DMS79 treated with DMSO at 0.1 percent for 48 hours (cell line): ENCODE measurements at places on chromosomes 5 and 9.

DNA sequence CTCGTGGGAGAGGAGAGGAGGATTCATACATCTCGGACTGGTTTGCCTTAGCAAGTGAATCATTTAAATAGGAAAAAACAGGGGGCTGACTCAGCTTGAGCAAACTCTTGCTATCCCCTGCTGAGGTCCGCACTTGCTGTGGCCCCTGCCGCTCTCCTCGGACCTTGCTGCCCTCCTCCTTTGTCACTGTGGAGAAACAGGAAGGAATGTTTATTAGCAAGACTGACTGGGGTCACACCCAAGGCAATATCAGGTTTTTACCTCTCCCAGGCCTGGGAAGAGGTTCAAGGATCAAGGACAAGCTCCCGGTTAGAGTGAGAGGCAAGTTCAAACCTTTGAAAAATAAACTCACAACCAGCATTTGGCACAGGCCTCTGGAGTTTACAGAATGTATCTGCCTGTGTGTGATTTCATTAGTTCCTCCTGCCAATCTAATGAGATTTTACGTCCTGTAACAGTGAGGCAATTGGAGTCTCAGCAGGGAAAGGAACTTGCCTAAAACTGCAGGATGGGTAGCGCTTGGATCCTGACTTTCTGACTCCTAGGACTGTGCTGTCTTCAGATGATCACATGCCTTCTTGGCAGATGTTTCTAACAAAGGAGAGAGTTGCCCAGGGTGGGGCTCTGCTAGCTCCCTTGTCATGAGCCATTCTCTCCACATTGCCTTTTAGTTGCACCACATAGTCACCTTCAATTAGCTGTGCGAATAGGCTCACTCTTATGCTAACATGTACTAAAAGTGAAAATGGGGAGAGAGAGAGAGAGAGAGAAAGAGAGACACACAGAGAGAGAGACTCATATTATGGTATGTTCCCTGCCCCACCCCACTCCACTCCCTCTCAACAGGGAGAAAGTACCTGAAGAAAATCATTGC is 108.6 kb upstream of the CDKN2B start:
- no peak for DNase-seq

DNA sequence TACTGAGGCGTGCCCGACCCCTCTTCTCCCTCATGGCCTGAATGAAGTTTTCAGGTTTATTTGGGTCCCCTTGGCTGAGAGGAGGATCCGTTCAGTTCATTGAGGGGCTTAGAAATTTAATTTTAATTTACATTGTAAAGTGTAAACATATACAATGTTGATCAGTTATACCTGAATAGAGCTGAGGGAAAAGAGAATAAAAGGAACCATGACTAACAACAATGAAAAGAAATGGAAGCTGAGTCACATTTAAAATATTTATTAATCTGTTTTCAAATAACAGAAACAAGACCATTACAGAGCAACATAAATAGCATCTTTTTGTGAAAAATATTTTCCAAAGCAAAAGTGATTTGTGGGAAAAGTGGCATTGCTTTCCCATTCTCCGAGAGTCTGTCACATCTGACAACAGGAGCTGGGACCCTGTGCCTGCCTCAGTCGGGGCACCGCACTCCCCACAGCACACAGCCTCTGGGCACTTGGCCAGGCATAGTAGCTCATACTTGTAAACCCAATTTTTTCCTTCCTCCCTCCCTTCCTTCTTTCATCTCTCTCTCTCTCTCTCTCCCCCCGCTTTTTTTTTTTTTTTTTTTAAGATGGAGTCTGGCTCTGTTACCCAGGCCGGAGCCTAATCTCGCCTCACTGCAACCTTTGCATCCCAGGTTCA is 28.7 kb downstream of the PROP1 start:
- no peak for DNase-seq

DNA sequence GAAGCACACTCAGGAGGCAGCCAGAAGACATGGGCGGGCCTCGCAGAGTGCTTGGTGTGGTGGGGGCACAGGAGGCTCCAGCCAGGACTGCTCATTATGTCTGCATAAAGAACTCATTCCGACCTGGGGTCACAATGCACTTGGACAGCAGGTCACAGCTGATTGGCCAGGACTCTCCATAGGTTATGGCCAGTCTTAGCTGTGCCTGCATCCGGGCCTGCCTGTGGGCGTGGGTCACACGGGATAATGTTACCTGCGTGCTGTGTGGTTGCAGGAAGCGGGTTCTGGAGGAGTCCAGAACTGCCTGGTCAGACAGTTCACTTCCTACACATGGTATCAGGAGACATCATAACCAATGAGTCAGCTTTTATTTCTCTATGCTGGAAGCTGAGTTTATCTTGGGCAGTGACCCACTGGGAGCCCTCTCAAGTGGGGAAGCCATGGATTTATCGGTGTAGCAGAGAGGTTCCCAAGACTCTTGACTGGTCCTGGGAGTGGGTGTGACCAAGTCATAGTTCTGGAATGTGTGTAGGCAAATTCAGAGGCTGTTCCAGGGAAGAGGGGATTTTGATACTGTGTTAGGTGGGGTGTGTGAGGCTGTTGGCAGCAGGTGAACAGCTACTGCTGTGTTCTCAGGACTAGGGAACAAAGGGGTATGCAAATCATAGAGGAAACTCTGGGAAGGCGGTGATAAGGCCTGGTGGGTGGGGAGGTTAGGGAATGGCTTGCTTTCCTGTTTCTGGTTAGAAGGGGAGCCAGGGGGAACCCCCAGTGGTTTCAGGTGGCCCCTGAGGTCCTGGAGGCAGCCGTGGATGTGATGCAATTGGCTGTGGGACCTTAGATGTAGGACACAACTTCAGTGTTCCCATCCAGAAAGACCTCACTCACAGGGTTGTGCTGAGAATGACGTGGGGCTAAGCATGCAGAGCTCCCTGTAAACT is 51.3 kb downstream of the ARHGEF37 start:
- no peak for DNase-seq

DNA sequence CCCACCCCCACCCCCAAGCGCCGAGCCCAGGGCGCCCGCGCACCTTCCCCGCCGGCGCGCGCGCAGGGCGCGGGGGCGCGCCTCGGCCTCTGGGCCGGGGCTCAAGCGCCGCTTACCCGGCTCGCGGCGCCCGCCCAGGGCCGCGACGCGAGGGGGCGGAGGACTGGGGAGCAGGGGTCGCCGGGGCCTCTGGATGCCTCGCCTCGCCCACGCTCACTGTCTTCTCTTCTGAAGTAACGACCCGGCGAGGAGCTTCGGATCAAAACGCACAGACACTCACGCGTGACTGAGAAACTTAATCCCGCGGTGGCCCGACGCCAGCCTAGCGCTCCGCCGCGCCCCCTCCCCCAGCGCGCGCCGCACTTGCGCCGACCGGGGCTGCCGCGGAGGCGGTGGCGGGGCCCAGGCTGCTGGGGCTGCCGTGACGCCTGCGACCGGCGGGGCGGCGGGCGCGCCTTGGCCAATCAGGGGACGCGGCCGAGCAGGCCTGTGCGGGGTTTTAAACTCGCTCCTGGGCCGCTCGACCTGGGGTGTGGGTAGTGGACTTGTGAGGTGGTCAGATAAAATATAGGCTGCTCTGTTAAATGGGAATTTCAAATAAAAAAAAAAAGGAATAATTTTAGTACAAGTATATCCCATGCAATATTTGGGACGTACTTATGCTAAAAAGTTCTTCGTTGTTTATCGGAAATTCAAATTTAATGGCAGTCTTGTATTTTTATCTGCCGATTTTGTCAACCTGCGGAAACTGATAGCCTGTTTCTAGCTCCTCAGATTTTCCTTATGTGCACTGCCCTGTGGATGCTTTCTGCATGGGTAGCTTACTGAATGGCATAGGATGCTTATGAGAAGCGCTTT is at the start of gene MPDZ:
MPDZ (minus strand) TSS at position 409 of the 858 bp plus-strand sequence. CDS start 29,377 bp downstream, outside the sequence.
- DNase-seq: peak; percentile 63

DNA sequence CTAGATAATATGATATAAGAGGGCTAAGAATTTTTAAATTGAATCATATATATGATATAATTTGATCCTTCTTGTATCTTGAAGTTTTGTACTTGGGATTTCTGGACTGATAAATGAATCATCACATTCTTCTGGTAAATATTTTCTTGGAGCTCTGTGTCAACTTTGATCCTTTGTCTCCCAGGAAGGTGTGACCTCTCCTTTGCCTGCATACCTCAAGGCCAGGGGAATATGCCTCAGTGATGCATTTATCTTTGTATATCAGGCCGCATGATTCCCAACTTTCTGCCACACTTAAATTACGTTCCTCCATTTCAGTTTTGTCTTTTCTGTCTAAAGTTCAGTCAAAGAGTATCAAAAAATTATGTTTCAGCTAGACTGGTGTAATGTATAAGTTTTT is 101.2 kb downstream of the NLN start:
- DNase-seq: no peak

GRCh38 chr5:2929779-2930178 is 178.3 kb upstream of the IRX2 start:
- no peak for DNase-seq

DNA sequence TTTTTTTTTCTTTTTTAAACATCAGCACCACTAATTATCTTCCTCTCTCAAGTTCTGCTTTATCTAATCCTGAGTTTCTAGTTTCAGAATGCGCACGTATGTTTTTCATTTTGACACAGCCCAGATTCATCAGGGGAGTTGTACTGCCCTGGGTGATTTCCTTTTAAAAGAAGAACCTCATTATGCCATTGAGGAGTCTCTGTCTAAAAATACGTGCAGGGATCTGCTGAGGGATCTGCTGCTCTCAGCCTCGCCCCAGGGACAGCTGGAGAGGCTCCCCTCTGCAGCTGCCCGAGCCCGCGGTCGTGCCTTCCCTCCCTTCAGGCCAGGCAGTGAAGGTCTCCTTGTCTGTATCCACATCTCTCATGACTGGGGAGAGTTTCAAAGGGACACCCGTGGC is 273.1 kb downstream of the ARHGEF28 start:
- no peak for DNase-seq

DNA sequence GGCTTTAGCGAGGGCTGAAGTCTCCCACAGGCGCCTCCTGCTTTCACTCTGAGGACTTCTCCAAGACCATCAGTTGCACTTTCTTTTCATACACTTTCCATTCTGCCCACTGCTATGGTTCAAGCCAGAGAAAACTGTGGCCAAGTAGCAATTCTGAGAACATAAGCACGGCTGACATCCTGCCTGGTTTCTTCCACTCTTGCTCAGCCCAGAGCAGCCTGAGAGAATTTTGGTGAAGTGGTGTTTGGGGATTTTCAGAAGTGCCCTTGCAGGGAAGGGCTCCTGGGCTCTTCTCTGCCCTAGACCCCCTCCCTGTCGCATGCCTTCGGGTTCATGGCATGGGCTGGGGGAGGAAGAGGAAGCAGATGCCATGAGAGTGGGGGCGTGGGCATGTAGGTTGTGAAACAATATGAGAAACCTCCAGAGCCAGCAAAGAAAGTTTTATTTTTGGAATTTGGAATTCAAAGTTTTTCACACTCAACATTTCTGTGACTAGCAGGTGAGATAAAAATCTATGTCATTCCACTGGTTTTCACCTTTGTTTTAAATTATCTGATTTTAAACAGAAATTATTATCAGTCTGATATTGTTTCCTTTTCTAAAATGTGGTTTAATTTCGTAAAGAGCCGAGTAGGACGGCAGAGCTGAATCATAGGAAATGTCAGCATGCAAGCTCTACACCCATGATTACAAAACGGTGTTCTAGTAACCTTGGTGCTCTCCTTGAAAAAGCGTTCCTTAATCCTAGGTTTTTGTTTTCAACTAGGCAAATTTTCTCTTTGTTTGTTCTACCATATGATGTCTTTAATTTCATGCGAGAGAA is 27.8 kb upstream of the TNFSF8 start:
- no peak for DNase-seq

DNA sequence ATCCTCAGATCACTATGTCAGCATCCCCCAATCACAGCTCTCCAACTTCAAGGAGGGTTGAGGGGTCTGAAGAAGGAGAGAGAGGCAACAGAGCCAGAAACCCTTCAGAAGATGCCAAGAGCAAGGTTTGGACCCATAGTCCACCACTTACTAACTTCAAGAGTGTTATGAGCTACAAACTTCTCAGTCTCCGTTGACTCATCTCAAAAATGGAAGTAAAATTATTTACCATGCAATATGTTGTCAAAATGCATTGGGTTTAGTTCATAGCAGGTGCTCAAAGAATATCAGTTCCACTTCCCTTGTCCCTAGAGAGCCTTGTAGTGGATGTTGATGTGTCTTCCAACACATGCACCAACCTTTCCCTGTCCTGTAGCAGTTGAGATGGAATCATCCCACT is 116.0 kb downstream of the KCNIP1 start:
- DNase-seq: no peak

DNA sequence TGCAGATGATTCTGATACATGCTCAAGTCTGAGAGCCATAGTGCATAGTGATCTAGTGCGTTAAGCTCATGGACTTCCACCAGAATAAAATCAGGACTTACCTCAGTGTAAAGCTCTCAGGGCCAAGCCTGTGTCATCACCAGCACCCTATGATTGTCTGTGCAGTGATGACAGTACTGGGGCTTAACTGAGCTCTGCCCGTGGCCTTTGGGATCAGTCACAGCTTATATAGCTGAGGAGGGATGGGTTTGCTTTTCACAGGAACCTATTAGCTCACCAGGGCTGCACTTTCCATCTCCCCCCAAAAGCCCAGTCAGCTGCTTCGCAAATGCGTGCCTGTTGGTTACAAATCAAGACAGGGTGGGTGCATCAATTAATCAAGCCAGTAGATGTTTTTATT is 246.9 kb downstream of the NR3C1 start:
- no peak for DNase-seq

GRCh38 chr5:179805529-179806249 is 977 bp downstream of the MGAT4B start:
- no peak for DNase-seq

- DNase-seq: no peak
Observed at GRCh38 chr9:112694706-112695555, 23.0 kb downstream of the INIP start.

DNA sequence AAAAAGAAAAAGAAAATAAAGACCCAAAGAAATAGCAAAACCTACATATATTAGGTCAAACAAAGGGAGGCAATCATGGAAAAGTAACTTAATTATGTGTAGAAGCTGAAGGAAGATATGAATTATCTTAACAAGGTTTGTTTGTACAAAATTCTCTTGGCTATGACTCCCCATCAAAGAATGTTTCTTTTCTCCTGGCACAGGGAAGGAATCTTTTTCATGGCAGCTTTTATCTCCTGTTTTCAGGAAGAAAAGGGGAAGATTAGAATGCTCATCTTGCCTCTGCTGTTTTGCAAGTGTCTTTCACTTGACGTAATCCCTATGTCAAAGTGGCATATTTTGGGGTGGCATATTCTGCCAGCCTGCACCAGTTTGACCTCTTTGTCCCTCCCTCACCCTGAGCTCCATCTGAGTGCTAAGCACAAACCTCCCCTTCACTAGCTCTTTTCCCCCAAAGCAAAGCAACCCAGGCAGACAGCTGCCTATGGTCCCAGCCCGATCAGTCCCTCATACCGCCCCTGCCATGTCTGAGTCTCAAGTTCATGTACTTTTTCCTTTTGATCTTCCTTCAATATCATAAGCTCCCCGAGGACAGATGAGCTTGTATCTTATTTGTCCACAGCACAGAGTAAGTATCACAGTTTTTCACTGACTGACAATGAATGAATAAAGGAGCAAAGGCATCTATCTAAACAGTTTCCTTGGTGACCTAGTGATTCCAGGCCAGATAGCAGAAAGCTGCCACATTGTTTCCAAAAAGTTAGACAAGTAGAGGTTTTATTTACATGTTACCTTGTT is 242.8 kb upstream of the ANKRD55 start:
- DNase-seq: no peak
